ENCODE measurements at places on chromosomes 3 and 15.

GRCh38 chr3:57815036-57815435 is 58.9 kb downstream of the SLMAP start:
- H3K4me3 ChIP-seq: no peak overlapping the region
- peak; percentile 59 for DNase-seq
- peaks cover 3% of the 10 kb centered on the region for H3K36me3 ChIP-seq

GRCh38 chr3:138594150-138594934 is at the start of gene CEP70:
TSS of gene CEP70 (minus strand) at chr3:138594260. CDS start at chr3:138572927, 21,333 bp downstream.
- H3K27ac ChIP-seq: peak within 1 kb of the TSS; percentile 69
- no peaks in the 10 kb centered on the region for H3K27me3 ChIP-seq
- H3K4me1 ChIP-seq: peaks cover 11% of the 10 kb centered on the region
- H3K36me3 ChIP-seq: no peaks in the 10 kb centered on the region
- peak within 1 kb of the TSS; percentile 76 for H3K4me3 ChIP-seq
- DNase-seq: peak; percentile 87

GRCh38 chr3:22728406-22728805 is 474.7 kb upstream of the UBE2E2 start:
- no peak overlapping the region for H3K27ac ChIP-seq
- DNase-seq: no peak
- no peaks in the 10 kb centered on the region for H3K27me3 ChIP-seq
- H3K36me3 ChIP-seq: no peaks in the 10 kb centered on the region

DNA sequence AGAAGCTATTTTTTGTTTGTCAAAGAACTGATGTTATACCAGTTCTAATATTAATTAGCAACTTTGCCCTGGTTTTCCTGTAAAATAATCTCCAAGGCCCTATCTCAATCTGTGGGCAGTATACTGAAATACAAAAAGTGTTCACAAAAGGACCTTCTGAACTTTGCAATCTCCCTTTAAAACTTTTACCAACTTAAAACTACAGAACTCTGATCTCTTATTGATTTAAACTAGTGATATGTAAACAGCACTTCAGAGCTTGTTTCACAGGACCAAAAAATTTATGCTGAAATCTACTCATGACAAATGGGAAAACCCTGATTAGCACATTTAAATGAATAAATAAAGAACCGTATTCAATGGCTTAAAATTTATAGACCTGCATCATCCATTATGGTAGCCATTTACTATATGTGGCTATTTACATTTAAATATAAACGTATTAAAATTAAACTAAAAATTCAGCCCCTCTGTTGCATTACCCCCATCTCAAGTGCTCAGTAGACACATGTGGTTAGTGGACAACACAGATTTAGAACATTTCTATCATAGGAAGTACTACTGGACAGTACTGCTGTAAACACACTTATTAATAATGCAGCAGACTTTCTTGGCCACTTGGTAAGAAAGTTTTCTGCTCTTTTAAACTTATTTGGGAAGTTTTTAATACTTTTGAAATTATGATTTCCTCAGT is 12.0 kb downstream of the AGTR1 start:
- no peaks in the 10 kb centered on the region for H3K27me3 ChIP-seq
- H3K36me3 ChIP-seq: no peaks in the 10 kb centered on the region
- no peak overlapping the region for H3K27ac ChIP-seq
- no peak overlapping the region for H3K4me3 ChIP-seq
- no peak for DNase-seq

DNA sequence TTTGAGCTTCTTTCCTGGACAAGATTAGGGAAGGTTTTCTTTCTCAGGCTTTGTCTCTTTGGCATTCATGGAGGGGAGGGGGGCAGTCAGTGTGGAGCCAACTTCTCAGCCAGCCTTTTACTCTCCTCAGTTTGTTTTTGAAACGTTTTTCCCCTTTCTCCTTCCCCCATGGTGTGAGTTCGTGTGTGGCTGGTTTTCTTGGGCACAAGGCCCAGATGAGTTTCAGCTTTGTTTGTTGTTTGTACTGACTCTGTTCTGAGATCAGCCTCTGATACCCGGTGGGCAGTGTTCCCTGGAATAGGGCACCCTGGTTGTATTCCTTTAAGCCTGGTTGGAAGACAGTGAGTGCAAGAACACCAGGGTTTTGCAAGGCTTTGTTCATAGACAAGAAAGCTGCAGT is 168.2 kb upstream of the RARB start:
- no peak overlapping the region for H3K4me3 ChIP-seq
- no peaks in the 10 kb centered on the region for H3K4me1 ChIP-seq
- H3K27ac ChIP-seq: no peak overlapping the region

- DNase-seq: no peak
- H3K27me3 ChIP-seq: no peaks in the 10 kb centered on the region
- H3K27ac ChIP-seq: no peak overlapping the region
- H3K4me1 ChIP-seq: no peaks in the 10 kb centered on the region
Measured at GRCh38 chr3:63580151-63580550, 72.3 kb upstream of the SNTN start.

GRCh38 chr3:194023501-194024280 is 112.3 kb upstream of the HES1 start:
- H3K4me3 ChIP-seq: no peak overlapping the region
- no peak for DNase-seq
- H3K4me1 ChIP-seq: no peaks in the 10 kb centered on the region
- peaks cover 32% of the 10 kb centered on the region for H3K27me3 ChIP-seq

GRCh38 chr3:149145356-149145755 is 15.9 kb downstream of the HPS3 start:
- no peak overlapping the region for H3K27ac ChIP-seq
- H3K4me1 ChIP-seq: peaks cover 6% of the 10 kb centered on the region
- H3K27me3 ChIP-seq: no peaks in the 10 kb centered on the region
- peaks cover 44% of the 10 kb centered on the region for H3K36me3 ChIP-seq
- DNase-seq: no peak

GRCh38 chr15:53709821-53710220 is 49.6 kb downstream of the WDR72 start:
- no peak for DNase-seq
- H3K4me3 ChIP-seq: no peak overlapping the region
- H3K27me3 ChIP-seq: no peaks in the 10 kb centered on the region
- H3K27ac ChIP-seq: no peak overlapping the region
- no peaks in the 10 kb centered on the region for H3K4me1 ChIP-seq
- no peaks in the 10 kb centered on the region for H3K36me3 ChIP-seq

DNA sequence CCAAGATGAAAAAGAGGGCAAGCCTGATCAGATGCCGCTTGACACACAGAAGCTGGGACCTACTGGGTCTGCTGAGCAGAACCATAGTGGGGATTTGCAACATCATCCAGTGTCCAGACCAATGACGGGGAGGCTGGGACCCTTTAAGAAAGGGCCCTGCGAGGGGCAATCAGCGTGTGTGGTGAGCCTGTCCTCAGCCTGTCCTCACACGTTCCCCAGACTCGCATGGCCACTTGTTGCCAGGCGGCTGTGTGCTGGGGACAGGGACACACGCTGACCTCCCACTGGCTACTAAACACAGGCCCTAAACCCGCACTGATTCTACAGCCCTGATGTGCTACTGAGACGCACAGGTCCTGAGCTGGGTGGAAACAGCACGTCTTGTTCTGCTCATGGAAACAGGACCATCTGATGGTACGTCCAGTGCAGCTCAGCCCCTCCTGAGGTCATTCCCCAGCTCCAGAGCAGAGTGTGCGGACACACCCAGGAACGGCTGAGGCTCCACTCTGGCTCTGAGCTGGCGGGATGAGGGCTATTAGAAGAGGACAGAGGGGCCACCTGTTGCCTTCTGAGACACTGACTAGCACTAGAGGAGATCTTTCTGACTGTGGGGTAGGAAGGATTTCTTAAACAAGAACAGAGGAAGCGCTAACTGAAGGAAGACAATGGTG is 24.4 kb downstream of the PCSK6 start:
- H3K4me3 ChIP-seq: no peak overlapping the region
- H3K27ac ChIP-seq: no peak overlapping the region
- no peak for DNase-seq
- H3K4me1 ChIP-seq: peaks cover 32% of the 10 kb centered on the region
- peaks cover 15% of the 10 kb centered on the region for H3K36me3 ChIP-seq

DNA sequence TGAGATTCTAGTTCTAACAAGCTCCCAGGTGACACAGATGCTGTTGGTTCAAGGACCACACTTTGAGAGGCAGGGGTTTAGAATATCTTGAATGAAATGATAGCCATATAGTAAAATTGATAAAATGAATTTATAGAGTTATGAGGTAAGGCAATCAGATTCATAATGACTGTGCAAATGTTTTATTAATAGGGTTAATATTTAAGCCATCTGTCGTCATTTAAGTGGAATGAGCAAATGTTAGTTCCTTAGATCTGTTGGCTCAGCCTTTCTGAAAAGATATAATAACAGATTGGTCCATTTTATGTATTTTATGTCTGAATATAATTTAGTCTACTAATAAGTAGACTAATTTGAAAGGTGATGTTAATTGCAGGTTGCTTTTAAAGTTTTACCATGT is 12.9 kb downstream of the REC114 start:
- no peaks in the 10 kb centered on the region for H3K4me1 ChIP-seq
- H3K4me3 ChIP-seq: no peak overlapping the region
- H3K36me3 ChIP-seq: peaks cover 6% of the 10 kb centered on the region
- DNase-seq: no peak
- H3K27ac ChIP-seq: no peak overlapping the region
- H3K27me3 ChIP-seq: peaks cover 49% of the 10 kb centered on the region

DNA sequence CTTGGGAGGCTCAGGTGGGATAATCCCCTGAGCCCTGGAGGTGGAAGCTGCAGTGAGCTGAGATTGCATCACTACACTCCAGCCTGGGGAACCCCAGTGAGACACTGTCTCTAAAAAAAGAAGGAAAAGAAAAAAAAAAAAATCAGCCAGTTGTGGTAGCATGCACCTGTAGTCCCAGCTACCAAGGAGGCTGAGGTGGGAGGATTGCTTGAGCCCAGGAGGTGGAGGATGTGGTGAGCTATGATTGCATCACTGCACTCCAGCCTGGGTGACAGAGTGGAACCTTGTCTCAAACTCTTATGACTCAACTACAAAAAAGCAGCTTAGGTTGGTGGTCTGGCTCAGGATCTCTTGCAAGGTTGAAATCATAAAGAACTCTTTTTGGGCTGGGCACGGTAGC is 19.3 kb upstream of the GPX1 start:
- H3K27me3 ChIP-seq: no peaks in the 10 kb centered on the region
- H3K27ac ChIP-seq: peak overlapping the region; percentile 77
- H3K4me1 ChIP-seq: peaks cover 32% of the 10 kb centered on the region
- DNase-seq: peak; percentile 68
- H3K4me3 ChIP-seq: no peak overlapping the region

GRCh38 chr15:49094923-49095322 is 48.7 kb upstream of the SECISBP2L start:
- H3K36me3 ChIP-seq: peaks cover 10% of the 10 kb centered on the region
- no peaks in the 10 kb centered on the region for H3K27me3 ChIP-seq
- no peak overlapping the region for H3K4me3 ChIP-seq
- H3K4me1 ChIP-seq: no peaks in the 10 kb centered on the region
- DNase-seq: no peak

DNA sequence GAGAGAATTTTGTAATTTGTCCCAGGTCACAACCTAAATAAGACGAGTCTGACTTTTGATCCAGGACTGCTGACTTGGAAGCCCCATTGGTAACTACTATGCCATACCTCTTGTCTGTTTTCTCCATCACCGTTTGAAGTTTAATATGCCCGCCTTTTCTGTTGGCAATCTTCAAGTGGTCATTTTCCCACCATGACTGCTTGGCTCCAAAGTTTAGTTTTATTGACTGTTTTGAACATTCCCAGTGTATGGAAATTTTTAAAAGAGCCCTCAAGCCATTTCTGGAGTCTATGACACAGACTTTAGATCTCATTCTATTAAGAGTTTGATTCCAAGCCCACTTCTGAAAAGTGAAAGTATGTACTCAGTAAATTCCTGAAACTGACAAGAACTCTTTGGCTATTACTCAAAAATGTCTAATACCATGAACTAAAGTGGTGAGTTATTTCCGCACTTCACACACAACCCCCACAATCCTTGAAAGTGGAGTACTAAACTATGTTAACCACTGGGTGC is 136.7 kb upstream of the ADAMTS9 start:
- no peak overlapping the region for H3K4me3 ChIP-seq
- no peaks in the 10 kb centered on the region for H3K4me1 ChIP-seq
- no peak for DNase-seq
- no peak overlapping the region for H3K27ac ChIP-seq
- H3K36me3 ChIP-seq: no peaks in the 10 kb centered on the region
- no peaks in the 10 kb centered on the region for H3K27me3 ChIP-seq

GRCh38 chr15:63908991-63909390 is 75.2 kb upstream of the HERC1 start:
- DNase-seq: no peak
- no peak overlapping the region for H3K27ac ChIP-seq
- no peaks in the 10 kb centered on the region for H3K27me3 ChIP-seq
- peaks cover 23% of the 10 kb centered on the region for H3K4me1 ChIP-seq
- H3K4me3 ChIP-seq: no peak overlapping the region

DNA sequence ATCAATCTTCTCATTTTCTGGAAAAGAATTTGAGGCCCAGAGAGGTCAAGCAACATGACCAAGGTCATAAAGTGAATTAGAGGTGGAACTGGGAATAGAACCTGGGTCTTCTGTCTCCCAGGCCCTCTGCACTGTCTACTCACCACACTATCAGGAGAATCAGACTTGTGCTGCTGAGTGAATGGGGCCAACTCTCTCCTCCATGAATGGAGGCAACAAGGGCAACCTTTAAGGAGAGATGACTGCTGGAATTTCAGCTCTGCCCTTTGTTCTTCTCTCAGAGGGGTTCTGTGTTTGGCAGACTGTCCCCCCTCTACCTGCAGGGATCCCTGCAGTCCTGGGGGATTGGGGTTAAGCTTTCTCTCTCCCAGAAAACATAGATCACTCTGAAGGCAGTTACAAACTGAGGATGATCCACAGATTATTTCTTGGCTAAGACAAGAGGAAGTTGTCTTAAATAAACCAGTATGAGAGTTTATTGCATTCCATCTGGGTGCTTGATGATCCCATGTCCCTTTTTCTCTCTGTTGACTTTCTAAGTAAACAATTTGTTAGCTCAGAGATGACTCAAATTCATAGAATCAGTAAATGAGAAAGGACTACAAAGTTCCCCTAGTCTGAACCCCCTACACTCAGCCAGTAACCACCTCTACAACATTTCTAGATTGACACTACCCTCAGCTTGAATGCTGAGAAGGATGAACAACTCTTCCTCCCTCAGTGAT is 99.0 kb upstream of the LIPC start:
- no peaks in the 10 kb centered on the region for H3K27me3 ChIP-seq
- H3K4me3 ChIP-seq: no peak overlapping the region
- DNase-seq: no peak
- H3K27ac ChIP-seq: peak overlapping the region; percentile 89
- no peaks in the 10 kb centered on the region for H3K36me3 ChIP-seq
- H3K4me1 ChIP-seq: peaks cover 40% of the 10 kb centered on the region

- no peaks in the 10 kb centered on the region for H3K27me3 ChIP-seq
- no peak overlapping the region for H3K27ac ChIP-seq
- H3K36me3 ChIP-seq: peaks cover 4% of the 10 kb centered on the region
- H3K4me3 ChIP-seq: no peak overlapping the region
- DNase-seq: no peak
- peaks cover 23% of the 10 kb centered on the region for H3K4me1 ChIP-seq
Measured at GRCh38 chr3:42052484-42053351, 38.4 kb upstream of the TRAK1 start.

Measured in activated CD4-positive, alpha-beta memory T cell treated with anti-CD3 and anti-CD28 coated beads, Interleukin-2, amount 10 ng/mL, durations not matched to agents 7 days and 5 days (primary cell).